ENCODE measurements at places on chromosomes 2 and 18. TPM values are rescaled to one million over a fixed set of nuclear protein-coding genes. Genes with fewer than 3 reads are reported as not detected.

MBD2 gene
- 18.1 TPM for total RNA-seq

LHCGR gene
- not detected for total RNA-seq

CXCR1 gene
- not detected for total RNA-seq

RTKN gene
- 14.9 TPM for total RNA-seq

ALPG gene
- total RNA-seq, result not detected

PSMA8 gene
- not detected for total RNA-seq

KCNF1 gene
- not detected for total RNA-seq

SPR gene
- 25.5 TPM for total RNA-seq

SCN7A gene
- total RNA-seq, result not detected

RAB6C gene
- not detected for total RNA-seq

BMP10 gene
- not detected for total RNA-seq

TRIM54 gene
- total RNA-seq, result not detected

ACVR2A gene
- total RNA-seq, result 2.7 TPM

NLRC4 gene
- not detected for total RNA-seq

PDE11A gene
- 0.18 TPM for total RNA-seq

OBSL1 gene
- total RNA-seq, result 52.1 TPM

LYPD1 gene
- total RNA-seq, result not detected

DNPEP gene
- 55.9 TPM for total RNA-seq

ZSWIM2 gene
- total RNA-seq, result not detected

CCL20 gene
- total RNA-seq, result 0.18 TPM

EIPR1 gene
- 66.3 TPM for total RNA-seq

MEP1B gene
- not detected for total RNA-seq

HOXD13 gene
- total RNA-seq, result 0.53 TPM

CCDC74A gene
- total RNA-seq, result 20.0 TPM

AQP12B gene
- not detected for total RNA-seq

MRPL30 gene
- total RNA-seq, result 35.6 TPM

CCDC74B gene
- total RNA-seq, result 11.2 TPM

ALPI gene
- total RNA-seq, result not detected

PLGLB1 gene
- total RNA-seq, result not detected

PREPL gene
- 33.0 TPM for total RNA-seq

RIT2 gene
- total RNA-seq, result not detected

SOWAHC gene
- total RNA-seq, result 7.1 TPM

TAF4B gene
- 0.29 TPM for total RNA-seq

MAPK4 gene
- total RNA-seq, result not detected

TEX44 gene
- total RNA-seq, result not detected

TRIM43 gene
- total RNA-seq, result not detected

SERPINB13 gene
- total RNA-seq, result not detected

GKN2 gene
- total RNA-seq, result not detected

TGFBRAP1 gene
- 11.9 TPM for total RNA-seq

CTIF gene
- total RNA-seq, result 17.7 TPM

GAREM2 gene
- 0.89 TPM for total RNA-seq

REG1B gene
- not detected for total RNA-seq

TMEM178A gene
- not detected for total RNA-seq

CAMKMT gene
- 1.9 TPM for total RNA-seq

CRYBA2 gene
- not detected for total RNA-seq

CD302 gene
- total RNA-seq, result 7.5 TPM

TRIB2 gene
- 16.1 TPM for total RNA-seq

MC2R gene
- not detected for total RNA-seq

BOLL gene
- not detected for total RNA-seq

DLGAP1 gene
- total RNA-seq, result not detected

RASGRP3 gene
- total RNA-seq, result 4.8 TPM

PUS10 gene
- total RNA-seq, result 6.4 TPM

All from myometrial cell (primary cell).